ENCODE measurements at places on chromosomes 16 and 17. TPM values are rescaled to one million over a fixed set of nuclear protein-coding genes. Genes with fewer than 3 reads are reported as not detected.

DNA sequence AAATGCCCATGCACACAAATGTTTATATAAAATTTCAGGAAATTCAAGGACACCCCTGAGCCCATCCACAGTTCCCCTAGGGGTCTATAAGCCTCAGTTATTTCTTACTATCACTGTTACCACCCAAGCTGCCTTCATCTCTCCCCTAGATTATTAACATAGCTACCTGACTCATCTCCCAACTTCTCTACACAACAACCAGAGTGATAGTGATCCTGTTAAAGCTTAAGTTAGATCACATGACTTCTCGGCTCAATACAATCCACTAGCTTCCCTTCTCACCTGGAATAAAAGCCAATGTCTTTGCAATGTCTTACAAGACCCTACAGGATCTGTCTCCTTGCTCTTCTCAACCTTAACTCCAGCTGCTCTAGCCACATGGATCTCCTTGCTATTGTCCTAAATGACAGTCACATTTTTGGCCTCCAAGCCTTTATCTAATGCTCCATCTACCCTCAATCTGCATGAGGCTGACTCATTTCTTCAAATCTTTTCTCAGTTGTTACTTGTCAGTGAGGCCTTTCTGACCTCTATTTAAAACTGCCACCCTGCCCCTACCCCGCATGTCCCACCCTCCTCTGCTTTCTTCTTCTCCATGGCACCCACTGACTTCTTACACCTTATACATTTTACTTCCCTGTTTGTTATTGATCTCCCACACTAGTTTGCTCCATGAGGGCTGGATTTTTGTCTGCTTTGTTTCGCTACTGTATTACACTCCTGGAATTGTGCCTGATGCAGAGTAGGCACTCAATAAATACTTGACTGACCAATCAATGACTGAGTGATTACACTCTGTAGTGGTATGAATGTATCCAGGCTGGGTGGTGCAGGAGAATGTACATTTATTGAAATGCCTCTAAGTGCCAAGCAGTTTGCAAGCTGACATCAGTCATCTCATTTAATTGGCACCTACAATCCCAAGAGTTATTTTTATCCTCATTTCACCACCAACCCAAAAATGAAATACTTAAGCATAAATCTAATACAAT, 5.2 kb upstream of the LIG3 start:
- DNase-seq = no peak

GRCh38 chr16:27220527-27220926, 17.2 kb downstream of the KDM8 start:
- no peak for DNase-seq

Gene USP32
- total RNA-seq = 52.1 TPM

DNA sequence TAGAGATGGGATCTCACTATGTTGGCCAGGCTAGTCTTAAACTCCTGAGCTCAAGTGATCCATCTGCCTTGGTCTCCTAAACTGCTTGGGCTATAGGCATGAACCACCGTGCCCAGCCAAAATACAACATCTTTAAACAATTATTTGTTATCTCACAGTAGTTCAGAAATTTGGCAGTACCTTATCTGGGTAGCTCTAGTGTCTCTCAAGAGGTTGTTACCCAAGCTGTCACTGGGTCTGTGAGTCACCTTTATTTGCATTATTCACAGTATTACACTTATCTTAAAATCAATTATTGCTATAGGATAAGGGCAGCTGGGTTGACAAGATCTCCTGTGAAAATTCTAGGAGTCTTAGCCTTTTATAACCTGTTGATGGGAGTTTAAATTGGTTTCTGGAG, 64.0 kb upstream of the GAS7 start:
- DNase-seq = no peak

DNA sequence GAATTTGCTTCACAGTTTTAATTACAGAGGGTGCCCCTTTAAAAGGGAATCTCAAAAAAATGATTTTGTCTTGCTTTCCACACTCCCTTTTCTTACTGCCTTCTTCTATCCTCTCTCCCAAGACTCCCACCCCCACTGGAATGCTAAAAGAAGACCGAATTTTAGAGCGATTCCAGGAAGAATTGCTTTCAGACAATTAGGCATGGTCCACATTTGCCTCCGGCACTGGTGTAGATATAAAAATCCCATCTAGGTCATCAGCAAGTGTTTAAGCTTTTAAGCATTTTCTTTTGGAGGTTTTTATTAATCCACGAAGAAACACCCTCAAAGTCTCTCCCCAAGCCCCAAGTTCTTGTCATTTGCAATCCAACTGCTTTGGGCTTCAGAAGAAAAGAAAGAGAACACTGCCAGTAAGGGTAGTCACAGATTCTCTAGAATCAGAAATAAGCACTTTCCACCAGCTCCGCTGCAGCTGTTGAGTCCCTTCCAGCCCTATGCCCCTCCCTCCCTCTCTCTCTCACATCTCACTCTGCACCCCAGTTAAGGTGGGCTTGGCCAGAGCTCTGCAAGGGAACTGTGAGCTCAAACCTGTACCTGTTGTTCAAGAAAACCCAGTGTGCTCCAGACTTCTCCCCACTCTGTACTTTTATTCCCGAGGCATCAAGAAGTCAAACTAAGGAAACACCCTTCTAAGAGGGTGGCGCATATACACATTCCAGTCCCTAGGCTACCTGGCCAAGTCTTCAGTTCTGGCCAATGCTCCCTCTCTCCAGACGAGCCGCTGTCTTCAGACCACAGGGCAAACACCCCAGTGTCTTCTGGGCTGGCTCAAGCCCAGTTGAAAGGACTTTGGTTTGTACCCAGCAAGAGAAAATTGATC, 170.2 kb downstream of the RGS9 start:
- no peak for DNase-seq

GRCh38 chr17:69142175-69142802, 594 bp upstream of the ABCA6 start:
- no peak for DNase-seq

DNA sequence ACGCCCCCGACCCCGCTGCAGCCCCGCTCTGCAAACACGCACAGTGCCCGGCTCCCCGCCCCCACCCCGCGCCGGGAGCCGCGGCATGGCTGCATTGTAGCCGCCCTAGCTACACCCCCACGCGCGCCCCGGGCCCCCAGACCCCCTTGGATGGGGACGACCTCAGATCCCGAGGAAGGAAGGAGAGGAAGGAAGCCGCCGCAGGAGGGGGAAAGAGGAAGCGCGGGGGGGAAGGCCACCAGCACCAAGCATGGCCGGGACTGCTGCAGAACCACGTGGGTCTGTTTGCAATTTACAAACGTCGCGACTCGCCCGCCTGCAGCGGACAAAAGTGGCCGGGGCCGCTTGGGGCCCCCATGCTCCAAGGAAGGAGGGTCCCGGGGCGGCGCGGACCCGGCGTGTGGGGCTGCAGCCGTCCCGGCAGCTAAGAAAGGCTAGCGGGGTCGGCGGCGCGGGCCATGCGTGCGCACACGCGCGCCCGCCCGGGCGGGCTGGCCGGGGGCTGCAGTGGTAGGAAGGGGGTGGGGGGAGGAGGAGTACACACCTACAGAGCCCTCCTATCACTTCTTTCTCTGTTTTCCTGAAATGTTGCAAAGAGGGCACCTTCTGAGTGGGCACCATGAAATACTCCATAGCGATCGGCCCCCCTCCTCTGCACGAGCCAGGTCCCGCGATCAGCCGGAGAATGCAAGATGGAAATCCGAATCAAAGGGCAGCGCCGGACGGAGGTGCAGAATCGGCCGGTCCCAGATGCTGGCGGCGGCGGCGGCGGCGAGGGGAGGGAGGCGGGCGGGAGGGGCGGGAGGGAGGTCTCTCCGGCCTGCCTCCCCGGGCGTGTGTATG, 488 bp downstream of the TFAP4 start:
- peak; percentile 69 for DNase-seq

GRCh38 chr17:78168903-78169793, 767 bp downstream of the SYNGR2 start:
- DNase-seq = peak; percentile 90

DNA sequence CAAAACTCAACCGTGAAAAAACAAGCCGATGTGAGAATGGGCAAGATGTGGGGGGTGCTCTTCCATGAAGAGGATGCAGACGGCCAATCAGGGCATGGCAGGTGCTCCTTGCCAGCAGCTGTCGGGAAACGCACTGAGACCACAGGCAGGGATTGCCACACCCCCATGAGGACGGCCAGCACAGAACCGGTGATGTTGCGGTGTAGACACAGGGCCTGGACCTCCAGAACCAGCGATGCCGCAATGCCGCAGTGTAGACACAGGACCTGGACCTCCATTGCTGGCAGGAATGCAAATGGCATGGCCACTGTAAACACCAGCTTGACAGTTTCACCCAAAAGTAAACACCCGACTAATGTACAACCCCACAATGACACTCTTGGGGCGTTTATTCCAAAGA, 164.9 kb downstream of the BANP start:
- no peak for DNase-seq

Gene CHST4
- not detected for total RNA-seq

Gene KRTAP3-2
- not detected for total RNA-seq

DNA sequence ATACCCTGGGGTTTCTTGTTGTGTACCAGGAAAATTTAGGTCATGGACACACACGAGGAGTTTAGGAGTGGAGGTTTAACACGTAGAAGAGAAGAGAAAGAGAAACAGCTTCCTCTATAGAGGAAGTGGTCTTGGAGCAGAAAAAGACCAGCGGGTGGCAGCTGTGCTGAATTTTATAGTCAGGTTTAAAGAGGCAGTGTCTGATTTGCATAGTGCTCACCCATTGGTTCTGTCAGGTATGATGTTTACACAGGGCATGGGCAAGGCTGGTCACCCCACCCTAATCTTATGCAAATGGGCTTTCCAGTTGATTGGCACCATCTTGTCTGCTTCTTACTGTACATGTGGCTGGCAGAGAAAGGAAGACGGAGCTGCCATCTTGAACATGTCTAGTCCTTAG, 309.0 kb downstream of the CDH13 start:
- DNase-seq = no peak

DNA sequence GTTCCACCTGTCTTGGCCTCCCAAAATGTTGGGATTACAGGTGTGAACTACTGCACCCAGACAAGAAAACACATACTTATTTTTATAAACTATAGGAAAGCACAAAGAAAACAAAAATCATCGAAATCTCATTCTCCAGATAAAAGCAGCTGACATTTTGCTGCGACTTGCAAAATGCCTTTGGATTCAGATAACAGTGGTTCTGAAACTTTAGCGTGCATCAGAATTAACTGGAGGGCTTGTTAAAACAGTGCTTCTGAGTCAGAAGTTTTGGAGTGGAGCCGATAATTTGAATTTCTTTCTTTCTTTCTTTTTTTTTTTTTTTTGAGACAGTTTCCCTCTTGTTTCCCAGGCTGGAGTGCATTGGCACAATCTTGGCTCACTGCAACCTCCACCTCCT, 17.7 kb upstream of the GJD3 start:
- no peak for DNase-seq

GRCh38 chr17:40905370-40905769, 20.3 kb upstream of the KRT20 start:
- DNase-seq = no peak

GRCh38 chr17:74566132-74566753, 1.1 kb downstream of the CD300H start:
- DNase-seq = peak; percentile 35

GRCh38 chr17:65627891-65628643, 66.6 kb upstream of the AXIN2 start:
- DNase-seq = peak; percentile 79

Gene JMJD8
- 40.7 TPM for total RNA-seq

- no peak for DNase-seq
These were observed 5.4 kb downstream of the TNP2 start for GRCh38 chr16:11263737-11264136.

DNA sequence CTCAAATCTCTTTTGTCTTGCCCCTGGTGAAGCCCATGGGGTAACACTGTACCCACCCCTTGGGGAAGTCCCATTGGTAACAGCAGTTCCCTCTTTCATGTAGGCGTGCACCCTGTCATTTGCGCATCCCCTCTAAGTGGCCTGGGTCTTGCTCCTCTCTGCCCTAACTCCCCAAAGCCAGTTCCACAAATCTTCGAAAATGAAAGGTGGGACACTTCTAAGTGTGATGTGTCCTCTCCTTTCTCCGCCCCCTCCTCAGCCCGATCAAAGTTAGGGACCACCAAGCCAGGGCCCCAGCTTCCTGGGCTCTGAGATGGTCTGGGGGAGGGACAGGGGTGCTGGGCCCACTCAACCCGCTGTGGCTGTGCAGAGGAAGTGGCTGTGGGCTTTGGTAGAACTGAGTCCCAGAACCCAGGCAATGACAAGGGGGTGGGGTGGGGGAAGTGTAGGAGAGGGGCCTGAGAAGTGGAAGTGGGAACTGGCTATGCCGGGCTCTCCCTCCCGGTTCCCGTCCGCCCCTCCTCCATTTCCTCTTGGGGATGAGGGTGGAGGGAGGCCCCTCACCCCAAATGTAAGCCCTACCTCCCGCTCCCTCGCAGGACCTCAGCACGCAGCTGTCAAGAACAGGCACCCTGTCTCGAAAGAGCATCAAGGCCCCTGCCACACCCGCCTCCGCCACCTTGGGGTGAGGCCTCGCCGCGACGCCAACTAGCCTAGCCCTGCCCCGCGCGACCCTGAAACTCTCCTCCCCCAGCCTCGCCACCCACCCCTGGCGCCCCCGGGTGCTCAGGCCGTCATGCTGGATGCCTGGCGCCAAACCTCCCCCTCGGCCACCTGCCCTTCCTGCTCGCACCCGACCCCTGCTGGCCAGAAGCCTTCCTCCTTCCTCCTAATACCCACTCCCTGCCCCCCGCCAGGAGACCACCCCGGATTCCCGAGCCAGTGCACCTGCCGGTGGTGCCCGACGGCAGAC, 8.7 kb downstream of the ABI3 start:
- no peak for DNase-seq

Gene TCAP
- total RNA-seq = 1.2 TPM

DNA sequence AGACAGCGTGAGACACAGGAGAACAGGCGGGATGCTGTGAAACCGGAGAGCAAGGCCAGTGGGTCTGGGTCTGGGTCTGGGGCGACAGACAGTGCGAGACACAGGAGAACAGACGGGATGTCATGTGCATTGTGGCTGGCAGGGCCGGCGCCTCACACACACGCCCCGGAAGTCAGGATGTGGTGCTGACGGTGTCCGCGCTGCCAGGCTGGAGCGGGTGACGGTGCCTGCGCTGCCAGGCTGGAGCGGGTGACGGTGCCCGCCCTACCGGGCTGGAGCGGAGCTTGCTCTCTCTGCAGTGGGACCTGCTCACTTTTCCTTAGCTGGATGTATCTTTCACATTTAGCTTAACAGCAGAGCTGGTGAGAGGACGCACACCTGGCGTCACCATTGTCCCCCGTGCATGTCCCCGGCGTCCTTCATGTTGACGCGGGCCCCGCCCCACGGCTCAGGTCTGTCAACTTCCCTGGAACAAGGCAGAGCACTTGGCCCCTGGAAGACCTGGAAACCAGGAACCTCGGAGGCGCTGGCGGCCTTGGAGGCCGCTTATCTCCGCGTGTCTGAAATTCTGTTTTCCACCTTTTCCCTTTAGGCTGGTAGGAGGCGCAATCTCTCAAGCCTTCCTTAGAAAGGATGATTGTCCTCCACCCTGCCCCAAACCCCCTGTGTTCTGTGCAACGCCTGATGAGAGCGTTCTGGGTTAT, 43.0 kb upstream of the ZNF750 start:
- DNase-seq = peak; percentile 75

Gene TEX19
- not detected for total RNA-seq
